ENCODE measurements at places on chromosomes 2 and 18. TPM values are rescaled to one million over a fixed set of nuclear protein-coding genes. Genes with fewer than 3 reads are reported as not detected.

- no peak overlapping the region for H3K27ac ChIP-seq
- no peaks in the 10 kb centered on the region for H3K27me3 ChIP-seq
- H3K4me1 ChIP-seq, result no peaks in the 10 kb centered on the region
- H3K36me3 ChIP-seq, result no peaks in the 10 kb centered on the region
- DNase-seq, result no peak
- no peak overlapping the region for H3K4me3 ChIP-seq
These were observed 285.6 kb downstream of the NR4A2 start for GRCh38 chr2:156046900-156047299.

- H3K4me1 ChIP-seq, result no peaks in the 10 kb centered on the region
- no peak overlapping the region for H3K4me3 ChIP-seq
- DNase-seq, result no peak
These were observed 69.7 kb downstream of the MEP1B start for GRCh38 chr18:32259553-32259952.

GRCh38 chr18:59752666-59753065 lies 55.4 kb upstream of the CCBE1 start:
- H3K27ac ChIP-seq, result no peak overlapping the region
- H3K27me3 ChIP-seq, result no peaks in the 10 kb centered on the region
- H3K4me1 ChIP-seq, result no peaks in the 10 kb centered on the region
- H3K4me3 ChIP-seq, result no peak overlapping the region
- no peak for DNase-seq
- H3K36me3 ChIP-seq, result no peaks in the 10 kb centered on the region

Gene C2orf69
- 17.3 TPM for total RNA-seq

Gene RAB3GAP1
- total RNA-seq, result 37.7 TPM
